ENCODE measurements at places on chromosomes 6 and 20. TPM values are rescaled to one million over a fixed set of nuclear protein-coding genes. Genes with fewer than 3 reads are reported as not detected.
A peak's percentile ranks its signal among the peaks of the same experiment; 100 is the strongest.

Gene IRF4
- 20.3 TPM for total RNA-seq

Gene RAET1L
- total RNA-seq: 8.0 TPM

DNA sequence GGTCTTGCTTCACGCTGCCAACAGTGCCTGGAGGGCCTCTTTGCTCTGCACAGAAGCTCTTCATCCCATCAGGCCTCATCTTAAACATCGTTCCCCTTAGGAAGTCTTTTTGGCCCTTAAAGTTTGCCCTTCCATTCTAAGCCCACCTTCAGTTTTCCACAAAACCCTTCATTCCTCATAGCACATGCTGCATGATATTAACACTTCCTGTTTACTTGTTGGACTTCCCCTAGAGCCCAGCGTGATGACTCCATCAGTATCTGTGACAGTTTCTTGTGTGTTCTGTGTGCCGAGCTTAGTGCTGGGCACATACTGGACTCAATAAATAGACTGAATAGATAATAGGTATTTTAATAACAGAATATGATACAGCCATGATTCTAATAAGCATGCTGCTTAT lies 2.2 kb downstream of the NT5DC1 start:
- no peaks in the 10 kb centered on the region for H3K27me3 ChIP-seq
- H3K4me3 ChIP-seq: no peak overlapping the region
- no peaks in the 10 kb centered on the region for H3K36me3 ChIP-seq

- H3K4me3 ChIP-seq: no peak overlapping the region
- H3K36me3 ChIP-seq: no peaks in the 10 kb centered on the region
- H3K4me1 ChIP-seq: no peaks in the 10 kb centered on the region
- H3K27ac ChIP-seq: no peak overlapping the region
- no peaks in the 10 kb centered on the region for H3K27me3 ChIP-seq
- DNase-seq: no peak
These were observed 134.2 kb upstream of the IFNGR1 start for GRCh38 chr6:137353346-137353745.

DNA sequence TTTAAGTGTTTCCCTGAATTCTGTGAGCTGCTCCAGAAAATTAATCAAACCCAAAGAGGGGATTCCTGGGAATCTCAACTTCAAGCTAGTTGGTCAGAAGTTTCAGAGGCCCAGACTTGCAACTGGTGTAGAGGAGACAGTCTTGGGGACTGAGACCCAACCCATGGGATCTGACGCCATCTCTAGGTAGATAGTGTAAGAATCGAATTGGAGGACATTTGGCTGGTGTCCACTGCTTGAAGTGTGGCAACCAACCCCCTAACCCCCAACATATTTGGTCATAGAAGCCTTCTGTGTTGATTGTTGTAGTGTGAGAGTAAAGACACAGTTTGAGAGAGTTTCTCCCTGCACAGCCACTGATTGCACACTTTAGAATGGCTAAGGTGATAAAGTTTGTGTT lies 103.5 kb upstream of the CARMIL1 start:
- no peak for DNase-seq
- H3K27ac ChIP-seq: peak overlapping the region; percentile 32
- H3K27me3 ChIP-seq: no peaks in the 10 kb centered on the region
- H3K4me3 ChIP-seq: no peak overlapping the region

DNA sequence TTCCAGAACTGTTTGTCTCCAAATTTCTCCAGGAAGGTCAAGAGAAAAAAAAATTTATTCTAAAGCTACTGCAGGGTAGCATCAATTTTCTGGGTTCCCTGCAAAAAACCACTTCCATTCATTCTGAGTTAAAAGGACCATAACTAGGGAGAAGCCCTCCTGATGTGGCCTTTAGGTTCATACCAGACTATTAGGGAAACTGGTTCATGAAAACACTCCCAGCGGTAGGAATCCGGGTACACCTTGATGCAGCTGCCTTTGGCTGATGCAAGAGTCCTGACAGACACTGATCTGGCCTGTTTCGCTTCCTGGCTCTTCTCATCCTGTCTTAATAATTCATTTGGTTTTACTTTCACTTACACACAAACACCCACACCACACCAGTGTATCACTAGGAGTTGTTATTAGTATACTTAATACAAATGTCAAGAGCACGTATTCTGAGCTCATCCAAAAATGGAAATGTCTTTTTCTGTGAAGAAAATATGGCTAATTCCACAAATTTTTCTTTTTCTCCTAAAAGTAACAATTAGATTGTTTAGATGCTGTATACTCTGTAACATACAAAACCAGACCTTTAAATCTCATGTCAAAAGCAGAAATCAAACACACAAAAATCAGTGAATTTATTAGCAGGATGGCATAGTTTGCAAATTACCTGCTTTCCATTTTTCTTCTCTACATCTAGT lies 38.4 kb upstream of the ARHGAP18 start:
- no peak overlapping the region for H3K4me3 ChIP-seq
- H3K4me1 ChIP-seq: peaks cover 36% of the 10 kb centered on the region
- H3K27me3 ChIP-seq: no peaks in the 10 kb centered on the region
- peak overlapping the region; percentile 62 for H3K27ac ChIP-seq
- DNase-seq: no peak

DNA sequence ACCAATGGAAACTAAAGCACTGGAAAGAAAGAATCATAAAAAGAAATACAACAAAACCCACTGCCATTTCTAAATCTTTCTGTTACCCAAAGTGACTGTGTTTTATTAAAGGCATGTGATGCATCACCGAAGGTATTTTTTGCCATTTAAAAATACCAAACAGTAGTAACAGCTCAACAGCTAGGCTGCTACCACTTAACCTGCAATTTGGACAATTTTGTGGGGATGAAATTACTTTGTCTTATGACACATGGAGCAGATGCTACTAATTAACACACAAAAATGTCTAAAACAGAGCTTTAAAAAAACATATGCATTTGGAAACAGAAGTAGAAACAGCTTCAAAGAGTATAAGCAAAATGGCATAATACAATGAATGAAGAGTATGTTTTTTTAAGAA lies 97.4 kb downstream of the ATXN1 start:
- H3K27ac ChIP-seq: no peak overlapping the region
- DNase-seq: no peak
- no peaks in the 10 kb centered on the region for H3K36me3 ChIP-seq
- no peaks in the 10 kb centered on the region for H3K27me3 ChIP-seq
- H3K4me1 ChIP-seq: peaks cover 3% of the 10 kb centered on the region
- no peak overlapping the region for H3K4me3 ChIP-seq

- no peaks in the 10 kb centered on the region for H3K27me3 ChIP-seq
- peaks cover 3% of the 10 kb centered on the region for H3K4me1 ChIP-seq
- H3K4me3 ChIP-seq: no peak overlapping the region
- H3K36me3 ChIP-seq: no peaks in the 10 kb centered on the region
These were observed 311.3 kb downstream of the CDKAL1 start for GRCh38 chr6:20845592-20845991.

DNA sequence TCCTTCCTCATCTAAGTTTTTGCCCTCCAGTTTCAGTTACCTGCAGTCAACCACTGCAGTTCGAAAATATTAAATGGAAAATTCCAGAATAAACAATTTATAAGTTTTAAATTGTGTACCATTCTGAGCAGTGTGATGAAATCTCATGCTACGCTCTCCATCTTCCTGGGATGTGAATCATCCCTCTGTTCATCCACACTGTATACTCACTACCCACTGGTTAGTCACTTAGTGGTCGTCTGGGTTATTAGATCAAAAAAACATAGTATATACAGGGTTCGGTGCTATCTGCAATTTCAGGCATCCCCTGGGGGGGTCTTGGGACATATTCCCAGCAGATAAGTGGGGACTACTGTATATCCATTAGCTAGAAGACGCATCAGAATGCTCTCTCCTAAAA lies 151.9 kb upstream of the SLC22A16 start:
- H3K4me1 ChIP-seq: no peaks in the 10 kb centered on the region
- no peak overlapping the region for H3K27ac ChIP-seq
- H3K27me3 ChIP-seq: no peaks in the 10 kb centered on the region
- no peak overlapping the region for H3K4me3 ChIP-seq

- H3K4me1 ChIP-seq: no peaks in the 10 kb centered on the region
- H3K27ac ChIP-seq: no peak overlapping the region
- H3K27me3 ChIP-seq: peaks cover 10% of the 10 kb centered on the region
- no peak overlapping the region for H3K4me3 ChIP-seq
These were observed 6.7 kb downstream of the TTLL2 start for GRCh38 chr6:167331565-167331964.

DNA sequence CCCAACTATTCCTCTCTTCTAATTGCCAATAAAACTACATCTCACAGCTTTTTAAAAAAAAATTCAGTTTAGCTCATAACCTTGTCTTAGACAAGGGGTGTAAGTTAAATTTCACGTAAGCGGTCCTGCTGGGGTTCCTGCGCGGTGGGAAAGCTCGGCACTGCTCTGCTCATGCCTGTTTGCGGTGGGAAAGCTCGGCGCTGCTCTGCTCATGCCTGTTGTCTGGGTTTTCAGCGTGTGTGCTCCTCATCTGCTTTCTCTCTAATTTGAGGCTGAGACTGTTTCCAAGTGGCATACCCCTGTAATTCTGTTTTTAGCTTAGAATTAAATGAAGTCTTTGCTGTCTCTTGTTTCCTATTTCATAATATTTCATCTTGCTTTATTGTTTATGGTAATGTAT lies 18.6 kb downstream of the ARID1B start:
- no peaks in the 10 kb centered on the region for H3K36me3 ChIP-seq
- H3K4me1 ChIP-seq: peaks cover 51% of the 10 kb centered on the region
- H3K4me3 ChIP-seq: peak overlapping the region; percentile 31
- DNase-seq: no peak

DNA sequence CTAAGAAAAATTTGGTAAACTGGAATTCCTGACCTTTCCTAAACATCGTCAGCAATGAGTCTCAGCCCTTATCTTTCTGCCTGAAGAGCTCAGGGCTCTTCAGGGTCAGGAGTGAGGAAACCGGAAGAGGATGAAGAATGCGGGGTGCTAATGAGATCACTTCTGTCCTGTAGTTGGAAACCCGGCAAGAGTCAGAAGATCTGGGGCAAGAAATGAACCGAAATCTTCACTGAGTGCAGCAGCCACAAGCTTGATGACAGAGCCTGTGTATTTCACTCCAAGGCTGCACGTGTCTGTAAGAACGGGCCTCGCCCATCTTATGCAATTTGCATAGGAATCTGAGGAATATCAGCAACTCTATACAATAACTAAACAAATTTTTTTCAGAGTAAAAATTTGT lies 60.4 kb upstream of the QKI start:
- no peak overlapping the region for H3K4me3 ChIP-seq
- peaks cover 26% of the 10 kb centered on the region for H3K4me1 ChIP-seq
- no peaks in the 10 kb centered on the region for H3K36me3 ChIP-seq
- DNase-seq: no peak
- H3K27me3 ChIP-seq: no peaks in the 10 kb centered on the region
- peak overlapping the region; percentile 67 for H3K27ac ChIP-seq

DNA sequence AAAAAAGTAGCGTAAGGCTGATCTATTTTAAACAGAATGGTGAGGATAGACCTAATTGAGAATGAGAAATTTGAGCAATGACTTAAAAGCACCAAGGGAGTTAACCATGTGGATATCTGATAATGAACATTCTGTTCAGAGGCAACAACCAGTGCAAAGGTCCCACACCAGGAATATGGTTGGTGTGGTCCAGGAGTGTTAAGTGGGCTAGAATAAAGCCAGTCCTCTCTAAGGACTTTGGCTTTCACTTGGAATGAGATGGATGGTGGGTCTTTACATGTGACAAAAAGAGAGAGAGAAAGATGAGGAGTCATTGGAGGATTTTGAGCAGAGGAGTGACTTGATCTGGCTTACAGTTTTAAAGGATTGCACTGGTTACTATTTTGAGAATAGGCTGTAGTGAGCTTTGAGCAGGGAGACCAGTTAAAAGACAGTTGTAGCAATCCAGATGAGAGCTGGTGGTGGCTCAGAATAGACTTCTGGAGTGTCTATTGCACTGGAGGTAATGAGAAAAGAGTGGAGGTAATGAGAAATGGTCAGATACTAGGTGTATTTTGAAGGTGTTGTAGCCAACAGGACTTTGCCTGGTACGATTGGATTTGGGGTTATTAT lies 89.8 kb downstream of the SCAF8 start:
- H3K4me3 ChIP-seq: no peak overlapping the region
- H3K36me3 ChIP-seq: peaks cover 76% of the 10 kb centered on the region
- peaks cover 8% of the 10 kb centered on the region for H3K4me1 ChIP-seq
- H3K27ac ChIP-seq: no peak overlapping the region
- no peaks in the 10 kb centered on the region for H3K27me3 ChIP-seq
- no peak for DNase-seq

DNA sequence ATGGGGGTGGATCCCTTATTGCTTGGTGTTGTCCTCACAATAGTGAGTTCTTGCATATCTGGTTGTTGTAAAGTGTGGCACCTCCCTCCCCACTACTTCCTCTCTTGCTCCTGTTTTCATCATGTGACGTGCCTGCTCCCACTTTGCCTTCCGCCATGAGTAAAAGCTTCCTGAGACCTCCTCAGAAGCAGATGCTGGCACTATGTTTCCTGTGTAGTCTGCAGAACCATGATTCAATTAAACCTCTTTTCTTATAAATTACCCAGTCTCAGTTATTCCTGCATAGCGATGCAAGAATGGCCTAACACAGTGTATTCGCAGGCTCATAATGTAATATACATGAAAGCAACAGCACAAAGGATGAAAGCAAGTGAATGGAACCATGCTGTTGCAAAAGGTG lies 28.4 kb upstream of the ANKRD60 start:
- no peaks in the 10 kb centered on the region for H3K4me1 ChIP-seq
- H3K36me3 ChIP-seq: peaks cover 6% of the 10 kb centered on the region
- DNase-seq: no peak
- no peaks in the 10 kb centered on the region for H3K27me3 ChIP-seq

DNA sequence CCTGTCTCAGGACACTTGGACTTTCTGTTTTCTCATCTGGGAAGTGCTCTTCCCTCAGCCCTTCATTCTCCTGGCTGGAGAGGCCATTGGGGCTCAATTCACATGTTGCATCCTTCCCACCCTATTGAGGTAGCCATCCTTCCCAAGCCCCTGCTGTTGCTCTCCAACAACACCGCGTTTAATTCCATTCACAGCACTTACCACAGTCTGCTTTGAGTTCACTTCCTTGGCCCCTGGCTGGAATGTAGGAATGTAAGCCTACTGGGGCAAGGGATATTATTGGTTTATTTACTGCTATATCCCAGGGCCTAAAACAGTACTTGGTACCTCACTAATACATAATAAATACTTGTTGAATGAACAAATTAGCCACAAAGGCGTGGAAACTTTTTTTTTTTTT lies 6.7 kb upstream of the GFOD1 start:
- no peaks in the 10 kb centered on the region for H3K36me3 ChIP-seq
- DNase-seq: no peak
- H3K4me3 ChIP-seq: no peak overlapping the region
- peaks cover 5% of the 10 kb centered on the region for H3K4me1 ChIP-seq
- H3K27ac ChIP-seq: no peak overlapping the region
- H3K27me3 ChIP-seq: no peaks in the 10 kb centered on the region

- no peak overlapping the region for H3K27ac ChIP-seq
- H3K27me3 ChIP-seq: peaks cover 83% of the 10 kb centered on the region
- DNase-seq: no peak
- peak overlapping the region; percentile 59 for H3K4me3 ChIP-seq
These were observed 1.6 kb downstream of the CDH22 start for GRCh38 chr20:46306743-46307138.

- no peaks in the 10 kb centered on the region for H3K27me3 ChIP-seq
- DNase-seq: no peak
- no peaks in the 10 kb centered on the region for H3K36me3 ChIP-seq
- no peak overlapping the region for H3K27ac ChIP-seq
- H3K4me3 ChIP-seq: no peak overlapping the region
These were observed 447.9 kb downstream of the HTR1B start for GRCh38 chr6:77015350-77015749.

All from suprapubic skin (tissue), 4 donors.